ENCODE measurements at places on chromosomes 12 and 14. TPM values are rescaled to one million over a fixed set of nuclear protein-coding genes. Genes with fewer than 3 reads are reported as not detected.
A peak's percentile ranks its signal among the peaks of the same experiment; 100 is the strongest.

- H3K4me1 ChIP-seq: no peaks in the 10 kb centered on the region
- H3K36me3 ChIP-seq: no peaks in the 10 kb centered on the region
- no peak overlapping the region for H3K27ac ChIP-seq
- H3K4me3 ChIP-seq: no peak overlapping the region
These were observed 204.2 kb downstream of the EFCAB11 start for GRCh38 chr14:89750281-89750755.

DNA sequence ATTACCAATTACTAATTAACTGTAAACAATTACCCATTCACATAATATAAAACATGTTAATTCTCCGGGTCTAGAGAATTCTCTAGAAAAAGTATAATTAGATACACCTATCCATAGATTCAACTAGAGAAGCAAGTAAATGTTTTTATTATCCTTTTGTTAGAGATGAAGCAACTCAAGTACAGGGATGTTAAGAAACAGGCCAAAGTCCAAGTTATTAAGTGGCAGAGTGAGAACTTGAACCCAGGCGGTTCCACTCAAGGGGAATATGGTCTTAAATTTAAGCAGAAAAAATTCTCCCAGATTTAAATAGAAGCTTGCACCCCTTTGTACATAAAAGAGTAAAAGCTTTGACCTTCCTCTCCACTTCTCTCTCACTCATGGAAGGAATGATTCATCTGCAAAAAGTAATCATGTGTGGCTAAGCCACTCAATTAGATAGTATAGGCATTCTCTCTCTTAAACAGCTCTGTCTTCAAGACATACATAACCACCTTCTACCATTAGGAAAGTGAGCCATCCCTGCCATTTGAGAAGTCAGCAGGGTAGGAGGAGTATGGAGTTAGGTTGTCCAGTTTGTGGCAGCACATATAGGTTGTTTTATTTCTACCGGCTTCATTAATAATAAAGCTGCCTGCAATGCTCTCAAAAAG is 34.1 kb downstream of the ERGIC2 start:
- H3K27me3 ChIP-seq: no peaks in the 10 kb centered on the region
- no peak overlapping the region for H3K4me3 ChIP-seq
- no peak overlapping the region for H3K27ac ChIP-seq
- no peaks in the 10 kb centered on the region for H3K36me3 ChIP-seq
- H3K4me1 ChIP-seq: no peaks in the 10 kb centered on the region
- no peak for DNase-seq

DNA sequence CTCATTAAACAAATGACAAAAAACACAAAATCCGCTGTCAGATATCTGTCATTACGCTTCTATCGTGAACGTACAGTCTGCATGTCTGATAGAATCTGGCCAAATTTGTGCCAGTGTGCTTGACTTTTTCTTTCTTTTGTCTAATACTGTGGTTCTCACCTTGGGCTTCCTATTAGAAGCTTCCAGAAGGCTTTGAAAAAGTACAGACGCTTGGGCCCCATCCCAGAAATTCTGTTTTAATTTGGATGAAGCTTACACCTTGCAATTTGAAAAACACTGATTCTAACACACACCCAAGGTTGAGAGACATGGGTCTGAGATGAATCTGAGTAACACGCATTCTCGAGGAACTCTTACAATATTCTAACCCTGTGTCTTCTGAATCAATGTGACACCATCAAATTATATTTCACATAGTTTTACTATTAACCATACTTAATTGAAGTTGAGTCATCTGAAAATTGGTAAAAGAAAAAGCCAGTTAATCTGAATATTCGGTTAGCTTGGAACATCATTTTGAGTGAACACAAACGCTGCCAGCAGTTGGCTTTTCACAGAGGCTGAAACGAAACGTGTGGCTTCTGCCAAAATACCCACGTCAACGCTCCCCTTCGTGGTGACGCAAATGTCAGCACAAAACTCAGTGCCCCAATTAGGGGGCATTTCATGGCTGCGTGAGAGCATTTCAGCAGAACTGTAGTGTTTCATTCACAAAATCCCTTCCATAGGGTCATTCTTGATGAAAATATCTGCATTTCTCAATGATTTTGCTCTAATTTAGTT is 420.5 kb downstream of the TMEM132D start:
- no peak for DNase-seq
- no peaks in the 10 kb centered on the region for H3K36me3 ChIP-seq
- H3K27ac ChIP-seq: no peak overlapping the region

DNA sequence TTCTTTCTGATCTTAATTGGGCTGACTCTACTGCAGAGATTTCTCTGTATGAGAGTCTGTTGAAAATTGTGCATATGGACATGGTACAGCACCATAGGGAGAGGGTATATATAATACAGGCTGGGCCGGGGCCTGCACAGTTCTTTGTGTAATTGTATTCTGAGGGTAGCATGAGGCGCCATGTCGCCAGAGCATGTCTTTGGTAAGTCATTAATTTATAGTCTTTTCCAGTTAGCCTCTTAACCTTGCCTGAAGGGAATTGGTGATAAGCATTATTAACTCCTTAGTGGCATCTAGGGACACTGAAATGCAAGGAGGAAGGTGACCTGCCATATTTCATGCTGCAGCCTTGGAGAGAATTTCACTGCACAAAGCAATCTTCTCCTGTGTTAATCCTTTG is 569.9 kb downstream of the TMTC2 start:
- H3K36me3 ChIP-seq: no peaks in the 10 kb centered on the region
- H3K4me1 ChIP-seq: no peaks in the 10 kb centered on the region
- no peak overlapping the region for H3K27ac ChIP-seq
- H3K27me3 ChIP-seq: no peaks in the 10 kb centered on the region
- DNase-seq: no peak
- no peak overlapping the region for H3K4me3 ChIP-seq

Gene OVCH1
- 0.10 TPM for total RNA-seq

Gene WDR20
- 41.5 TPM for total RNA-seq

Gene PSME2
- 100 TPM for total RNA-seq

- DNase-seq: no peak
- no peak overlapping the region for H3K4me3 ChIP-seq
- peak overlapping the region; percentile 11 for H3K27ac ChIP-seq
These were observed 83.1 kb downstream of the ARL6IP4 start for GRCh38 chr12:123063535-123063934.

GRCh38 chr14:104956290-104956890 is 21.8 kb downstream of the AHNAK2 start:
- no peaks in the 10 kb centered on the region for H3K27me3 ChIP-seq
- H3K27ac ChIP-seq: no peak overlapping the region
- no peak overlapping the region for H3K4me3 ChIP-seq

Gene TAS2R50
- total RNA-seq: 1.3 TPM

DNA sequence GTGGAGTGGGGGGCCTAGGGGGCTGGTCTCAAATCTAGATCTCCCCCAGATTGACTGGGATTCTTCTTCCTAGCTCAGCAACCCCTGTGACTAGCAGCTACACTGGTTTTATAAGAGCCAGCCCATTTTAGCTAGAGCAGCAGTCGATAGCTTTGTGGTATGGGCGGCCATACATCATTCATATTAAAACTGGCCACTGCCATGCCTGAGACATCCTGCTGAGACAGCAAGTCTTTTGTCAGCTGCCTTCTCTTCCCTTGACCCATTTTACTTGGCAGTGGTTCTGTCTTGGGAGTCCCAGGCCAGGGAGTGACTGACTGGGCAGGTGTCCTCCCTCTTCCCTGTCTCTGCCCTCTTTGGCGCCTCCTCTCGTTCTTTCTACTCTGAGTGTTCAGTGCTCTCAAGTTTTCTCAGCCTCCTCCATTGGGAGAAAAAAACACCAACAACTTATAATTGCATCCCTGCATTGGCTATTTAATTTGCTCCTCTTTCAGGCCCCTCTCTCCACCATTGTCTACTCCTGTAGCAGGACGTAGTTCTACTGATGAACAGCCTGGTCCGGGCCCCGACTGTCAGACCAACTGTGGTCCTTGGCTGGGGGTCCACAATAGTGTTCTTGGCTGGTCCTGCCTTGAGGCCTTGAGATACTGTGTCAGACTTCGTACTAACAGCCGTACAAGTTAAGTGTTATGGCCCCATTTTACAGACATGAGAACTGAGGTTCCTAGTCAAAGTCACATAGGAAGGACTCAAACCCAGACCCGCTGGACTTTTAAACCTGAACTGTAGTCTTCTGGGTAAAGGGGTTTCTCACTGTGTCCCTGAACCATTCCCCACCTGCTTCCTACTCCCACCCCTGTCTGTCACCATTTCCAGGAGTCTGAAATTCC is 18.3 kb upstream of the JDP2 start:
- H3K27ac ChIP-seq: no peak overlapping the region
- DNase-seq: no peak
- no peaks in the 10 kb centered on the region for H3K4me1 ChIP-seq
- no peaks in the 10 kb centered on the region for H3K36me3 ChIP-seq

DNA sequence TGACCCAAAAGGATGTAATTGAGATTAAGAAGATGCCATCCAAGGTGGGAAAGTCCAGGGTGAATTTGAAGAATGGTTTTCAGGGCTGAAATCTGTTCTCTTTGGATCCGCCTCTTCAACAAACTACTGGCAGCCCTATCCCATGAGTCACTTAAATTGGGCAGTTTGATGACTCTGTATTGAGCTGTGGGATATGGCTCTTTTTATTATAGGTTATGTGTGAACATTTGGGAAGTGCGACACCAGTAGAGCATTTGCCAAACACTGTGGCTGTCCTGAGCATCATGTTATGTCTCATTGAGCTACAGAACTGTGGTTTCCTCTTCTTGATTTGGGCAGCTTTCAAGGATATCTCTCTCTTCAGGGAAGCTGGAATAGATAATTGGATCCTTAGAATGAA is 22.3 kb downstream of the IFT43 start:
- no peak overlapping the region for H3K27ac ChIP-seq
- no peaks in the 10 kb centered on the region for H3K36me3 ChIP-seq
- peaks cover 2% of the 10 kb centered on the region for H3K4me1 ChIP-seq

- H3K27me3 ChIP-seq: no peaks in the 10 kb centered on the region
- H3K4me3 ChIP-seq: no peak overlapping the region
- no peaks in the 10 kb centered on the region for H3K36me3 ChIP-seq
- peaks cover 3% of the 10 kb centered on the region for H3K4me1 ChIP-seq
- no peak for DNase-seq
These were observed 4.9 kb downstream of the RAN start for GRCh38 chr12:130876758-130877157.

DNA sequence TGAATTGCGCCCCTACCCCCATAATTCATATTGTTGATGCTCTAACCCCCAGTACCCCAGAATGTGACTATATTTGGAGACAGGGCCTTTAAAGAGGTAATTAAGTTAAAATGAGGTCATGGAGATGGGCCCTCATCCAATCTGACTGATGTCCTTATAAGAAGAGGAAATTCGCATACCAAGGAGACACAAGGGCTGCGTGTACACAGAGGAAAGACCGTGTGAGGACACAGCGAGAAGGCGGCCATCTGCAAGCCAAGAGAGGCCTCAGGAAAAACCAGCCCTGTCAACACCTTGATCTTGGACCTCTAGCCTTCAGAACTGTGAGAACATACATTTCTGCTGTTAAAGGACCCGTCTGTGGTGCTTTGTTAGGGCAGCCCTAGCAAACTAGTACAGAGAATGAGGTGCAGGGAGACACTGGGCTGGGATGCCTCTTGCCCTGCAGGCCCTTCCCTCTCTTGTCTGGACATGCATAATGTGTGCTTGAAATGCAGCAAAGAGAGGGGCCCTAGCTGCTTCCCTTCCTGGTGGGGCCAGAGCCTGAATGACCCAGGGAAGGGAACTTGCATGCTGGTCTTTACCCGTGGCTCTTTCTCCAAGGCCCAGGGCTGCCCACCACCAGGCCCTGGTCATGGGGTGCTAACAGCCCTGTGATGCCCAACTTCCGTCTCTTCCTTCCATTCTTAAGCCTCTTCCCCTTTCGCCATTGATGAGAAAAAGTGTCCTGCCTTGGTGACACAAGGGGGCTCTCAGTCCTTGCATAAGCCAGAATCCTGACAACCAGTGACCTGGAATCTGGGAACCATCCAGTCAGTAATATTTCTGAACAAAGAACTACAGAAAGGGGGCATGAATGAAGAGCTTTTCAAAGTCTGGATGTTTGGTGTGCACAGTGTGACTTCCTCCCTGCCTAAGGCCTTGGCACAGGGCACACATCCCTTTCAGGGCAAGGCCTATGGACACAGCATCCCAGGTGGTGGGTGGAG is 50.0 kb upstream of the GPATCH2L start:
- H3K36me3 ChIP-seq: no peaks in the 10 kb centered on the region
- DNase-seq: no peak
- H3K27ac ChIP-seq: no peak overlapping the region
- no peaks in the 10 kb centered on the region for H3K27me3 ChIP-seq

Gene SIX1
- total RNA-seq: 0.57 TPM

DNA sequence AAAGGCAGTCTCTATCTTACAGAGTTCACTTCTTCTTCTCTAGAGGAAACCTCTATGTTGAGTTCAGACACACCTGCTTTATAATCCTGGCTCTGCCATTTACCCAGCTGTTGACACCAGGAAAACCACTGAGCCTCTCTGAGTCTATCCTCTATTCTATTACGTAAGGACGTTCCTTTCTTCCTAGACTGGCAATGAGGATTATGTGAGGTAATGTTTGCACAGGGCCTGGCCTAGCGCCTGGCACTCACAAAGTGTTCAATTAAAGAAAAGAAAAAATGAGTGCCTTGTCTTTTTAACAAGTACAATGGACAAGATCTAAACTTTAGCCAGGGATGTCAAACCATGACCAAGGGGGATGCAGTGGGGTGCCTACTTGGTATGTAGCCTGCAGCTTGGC is 641.9 kb upstream of the TBX3 start:
- no peak overlapping the region for H3K4me3 ChIP-seq
- peaks cover 5% of the 10 kb centered on the region for H3K4me1 ChIP-seq
- H3K27me3 ChIP-seq: no peaks in the 10 kb centered on the region
- no peaks in the 10 kb centered on the region for H3K36me3 ChIP-seq
- no peak for DNase-seq

GRCh38 chr12:111428728-111429175 is 23.0 kb downstream of the SH2B3 start:
- H3K4me3 ChIP-seq: no peak overlapping the region
- peaks cover 8% of the 10 kb centered on the region for H3K4me1 ChIP-seq
- H3K27me3 ChIP-seq: no peaks in the 10 kb centered on the region

Gene NINJ2
- not detected for total RNA-seq
